T-helper 2 cell (primary cell): ENCODE measurements at places on chromosomes 12 and 14.

DNA sequence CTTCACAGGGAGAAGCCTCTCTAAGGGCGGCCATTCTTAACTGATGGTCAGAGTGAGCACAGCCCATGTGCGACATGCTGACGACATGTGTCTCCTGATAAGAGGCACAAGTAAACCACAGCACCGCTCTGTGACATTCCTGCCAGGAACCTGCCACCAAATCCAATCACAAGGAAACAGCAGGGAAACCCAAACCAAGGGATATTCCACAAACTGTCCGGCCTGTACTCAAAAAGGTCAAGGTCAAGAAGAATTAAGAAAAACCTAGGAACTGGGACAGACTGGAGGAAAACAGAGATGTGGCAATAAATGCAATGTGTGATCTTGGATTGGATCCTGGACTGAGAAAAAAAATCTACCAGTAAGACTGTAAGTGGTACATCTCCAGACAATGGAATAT is 91.9 kb downstream of the SYNE3 start:
- no peak for DNase-seq

GRCh38 chr12:49093792-49094159 is 825 bp downstream of the DHH start:
- no peak for DNase-seq

DNA sequence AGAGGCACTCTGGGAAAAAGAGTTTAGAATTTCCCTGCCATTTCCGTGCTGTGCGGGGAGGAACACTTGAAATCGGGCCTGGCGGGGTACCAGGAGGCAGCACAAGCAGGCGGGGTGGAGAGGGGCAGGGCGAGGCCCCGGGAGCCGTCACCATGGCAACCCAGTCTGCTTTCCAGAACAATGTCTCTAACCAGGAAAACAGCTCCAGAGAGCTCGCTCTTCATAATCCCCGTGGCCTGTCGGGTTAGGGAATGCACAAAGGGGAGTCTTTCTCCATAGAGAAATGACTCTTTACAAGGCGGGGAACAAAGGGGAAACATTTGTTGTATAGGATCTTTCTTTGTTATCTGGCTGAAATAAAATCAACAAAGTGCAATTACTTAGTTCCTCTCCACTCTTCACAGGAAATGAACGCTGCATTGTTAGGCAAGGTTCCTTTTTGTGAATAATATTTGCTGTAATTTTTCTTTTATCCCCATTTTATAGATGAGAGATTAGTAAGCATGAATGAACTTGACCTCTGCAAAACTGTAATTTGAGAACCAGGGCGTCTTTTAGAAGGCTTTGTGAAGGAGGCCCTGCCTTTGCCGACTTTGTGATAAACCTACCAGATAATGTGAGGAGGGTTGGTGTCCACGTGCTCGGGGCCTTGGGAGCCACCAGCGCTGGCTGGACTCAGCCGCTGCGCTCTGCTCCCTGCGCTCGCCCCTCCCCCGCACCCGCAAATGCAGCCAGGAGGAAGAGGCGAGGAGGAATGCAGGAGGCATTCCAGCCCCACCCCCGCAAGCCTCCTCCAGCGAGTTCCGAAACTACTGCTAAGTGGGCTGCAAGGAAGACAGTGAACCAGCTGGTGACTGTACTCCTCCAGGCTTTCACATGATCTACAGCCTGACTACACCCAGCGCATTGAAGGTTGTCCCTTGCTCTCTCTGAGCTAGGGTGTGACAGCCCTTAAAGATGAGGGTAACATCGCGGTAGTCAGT is 105.2 kb upstream of the ATF7IP start:
- DNase-seq, result no peak

- DNase-seq, result no peak
Observed at GRCh38 chr14:92411941-92412340, 89.0 kb downstream of the SLC24A4 start.

- DNase-seq, result no peak
Observed at GRCh38 chr12:127231371-127231770, 1035.6 kb upstream of the TMEM132C start.

DNA sequence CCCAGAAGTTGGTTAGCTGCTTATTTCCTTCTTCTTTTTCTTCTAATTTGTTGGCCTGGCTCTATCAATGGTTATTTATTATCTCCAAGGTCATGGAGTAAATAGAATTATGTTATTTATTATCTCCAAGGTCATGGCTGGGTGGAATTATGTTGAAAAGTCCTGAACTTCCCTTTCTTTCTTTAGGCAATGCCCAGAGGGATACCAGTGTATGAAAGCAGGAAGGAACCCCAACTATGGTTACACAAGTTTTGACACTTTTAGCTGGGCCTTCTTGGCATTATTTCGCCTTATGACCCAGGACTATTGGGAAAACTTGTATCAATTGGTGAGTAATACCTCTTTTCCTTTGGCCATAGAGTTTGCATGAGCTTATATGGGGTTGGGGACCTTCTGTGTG is 111.6 kb downstream of the SCN8A start:
- no peak for DNase-seq

- no peak for DNase-seq
Observed at GRCh38 chr12:94656556-94656955, 6.2 kb upstream of the TMCC3 start.

DNA sequence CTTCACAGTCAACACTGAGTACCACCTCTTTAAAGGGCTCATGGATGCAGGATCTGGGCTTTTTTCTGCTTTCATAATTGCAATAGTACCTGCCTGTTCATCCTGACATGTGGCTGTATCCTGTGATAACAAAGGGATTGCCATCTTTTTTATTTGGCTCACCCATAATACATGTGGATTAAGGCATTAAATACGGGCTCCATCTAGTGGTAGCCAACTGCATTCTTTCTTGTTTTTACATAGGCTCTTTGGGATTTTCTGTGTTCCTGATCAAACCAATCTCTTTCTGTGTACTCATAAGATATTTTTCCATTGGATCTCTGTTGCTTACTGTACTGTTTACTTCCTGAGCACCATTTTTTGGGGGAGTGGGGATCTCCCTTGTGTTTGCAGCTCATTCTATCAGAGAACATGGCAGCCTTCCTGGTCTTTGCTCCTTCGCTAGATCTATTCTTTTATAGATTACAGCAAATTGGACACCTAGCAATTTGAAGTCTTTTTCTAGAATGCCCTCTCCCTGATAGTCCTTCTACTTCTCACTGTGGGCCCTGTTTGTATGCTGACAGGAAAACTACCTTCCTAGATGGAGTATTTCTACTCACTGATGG is 723.4 kb upstream of the MDGA2 start:
- no peak for DNase-seq

DNA sequence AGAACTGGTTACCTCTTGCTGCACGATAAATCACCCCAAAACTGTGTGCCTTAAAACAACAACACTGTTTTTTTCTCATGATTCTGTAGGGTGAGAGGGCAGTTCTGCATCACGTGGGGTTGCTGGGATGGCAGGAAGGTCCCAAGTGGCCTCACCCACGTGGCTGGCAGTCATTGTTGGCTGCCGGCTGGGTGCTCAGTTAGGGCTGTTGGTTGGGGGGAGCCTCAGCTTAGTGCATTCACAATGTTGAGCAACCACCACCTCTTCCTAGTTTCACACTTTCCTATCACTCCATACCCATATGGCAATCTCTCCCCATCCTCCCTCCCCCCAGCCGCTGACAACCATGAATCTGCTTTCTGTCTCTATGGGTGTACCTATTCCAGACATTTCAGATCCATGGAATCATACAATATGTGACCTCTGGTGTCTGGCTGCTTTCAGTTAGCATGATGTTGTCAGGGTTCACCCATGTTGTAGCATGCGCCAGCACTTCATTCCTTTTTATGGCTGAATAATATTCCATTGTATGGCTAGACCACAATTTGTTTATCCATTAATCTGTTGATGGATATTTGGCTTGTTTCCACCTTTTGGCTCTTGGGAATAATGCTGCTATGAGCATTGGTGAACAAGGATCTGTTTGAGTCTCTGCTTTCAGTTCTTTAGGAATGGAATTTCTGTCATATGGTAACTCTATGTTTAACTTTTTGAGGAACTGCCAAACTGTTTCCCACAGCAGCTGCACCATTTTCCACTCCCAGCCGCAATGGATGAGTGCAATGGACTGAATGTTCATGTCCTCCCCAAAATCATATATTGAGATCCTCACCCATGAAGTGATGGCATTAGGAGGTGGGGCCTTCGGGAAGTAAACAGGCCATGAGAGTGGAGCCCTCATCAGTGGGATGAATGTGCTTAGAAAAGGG is 11.2 kb upstream of the POP5 start:
- DNase-seq, result no peak

GRCh38 chr12:87870061-87870460 is 159.1 kb downstream of the C12orf50 start:
- no peak for DNase-seq

- no peak for DNase-seq
Observed at GRCh38 chr14:71733210-71733883, 198.9 kb upstream of the RGS6 start.

- DNase-seq, result no peak
Observed at GRCh38 chr12:47433876-47434275, 272.0 kb downstream of the RPAP3 start.

- no peak for DNase-seq
Observed at GRCh38 chr14:20179880-20180279, 10.8 kb upstream of the OR11G2 start.

GRCh38 chr12:120115692-120116440 is 687 bp downstream of the RAB35 start:
- no peak for DNase-seq

DNA sequence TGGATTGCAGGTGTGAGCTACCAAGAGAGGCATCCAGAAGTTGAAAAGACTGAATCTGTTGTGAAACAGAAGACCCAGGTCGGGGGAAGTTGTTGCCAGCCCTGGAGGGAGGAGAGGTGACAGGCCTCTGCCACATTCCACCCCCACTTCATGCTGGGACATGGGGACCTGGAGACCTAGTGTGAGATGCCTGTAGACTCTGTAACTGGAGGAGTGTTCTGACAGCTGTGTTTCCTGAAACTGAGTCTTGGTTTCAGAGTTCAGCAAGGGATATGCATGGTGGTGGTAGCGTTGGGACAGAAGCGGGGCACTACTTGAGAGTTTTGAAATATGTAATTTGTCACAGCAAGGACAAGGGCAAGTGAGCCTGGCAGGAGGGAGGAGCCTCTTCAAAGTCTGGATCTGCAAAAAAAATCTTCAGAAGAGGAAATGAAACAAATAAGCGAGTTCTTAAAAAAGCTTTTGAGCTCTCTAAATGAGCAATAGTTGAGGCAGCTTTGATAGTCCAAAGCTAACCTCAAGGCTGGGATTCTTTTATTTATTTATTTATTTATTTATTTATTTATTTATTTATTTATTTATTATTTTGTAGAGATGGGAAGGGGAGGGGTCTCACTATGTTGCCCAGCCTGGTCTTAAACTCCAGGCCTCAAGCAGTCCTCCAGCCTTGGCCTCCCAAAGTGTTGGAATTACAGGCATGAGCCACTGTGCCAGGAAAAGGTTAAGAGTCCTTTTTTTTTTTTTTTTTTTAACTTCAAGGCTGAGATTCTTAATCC is 58.9 kb upstream of the EEA1 start:
- no peak for DNase-seq

GRCh38 chr12:88272456-88272855 is 130.3 kb downstream of the TMTC3 start:
- DNase-seq, result no peak

DNA sequence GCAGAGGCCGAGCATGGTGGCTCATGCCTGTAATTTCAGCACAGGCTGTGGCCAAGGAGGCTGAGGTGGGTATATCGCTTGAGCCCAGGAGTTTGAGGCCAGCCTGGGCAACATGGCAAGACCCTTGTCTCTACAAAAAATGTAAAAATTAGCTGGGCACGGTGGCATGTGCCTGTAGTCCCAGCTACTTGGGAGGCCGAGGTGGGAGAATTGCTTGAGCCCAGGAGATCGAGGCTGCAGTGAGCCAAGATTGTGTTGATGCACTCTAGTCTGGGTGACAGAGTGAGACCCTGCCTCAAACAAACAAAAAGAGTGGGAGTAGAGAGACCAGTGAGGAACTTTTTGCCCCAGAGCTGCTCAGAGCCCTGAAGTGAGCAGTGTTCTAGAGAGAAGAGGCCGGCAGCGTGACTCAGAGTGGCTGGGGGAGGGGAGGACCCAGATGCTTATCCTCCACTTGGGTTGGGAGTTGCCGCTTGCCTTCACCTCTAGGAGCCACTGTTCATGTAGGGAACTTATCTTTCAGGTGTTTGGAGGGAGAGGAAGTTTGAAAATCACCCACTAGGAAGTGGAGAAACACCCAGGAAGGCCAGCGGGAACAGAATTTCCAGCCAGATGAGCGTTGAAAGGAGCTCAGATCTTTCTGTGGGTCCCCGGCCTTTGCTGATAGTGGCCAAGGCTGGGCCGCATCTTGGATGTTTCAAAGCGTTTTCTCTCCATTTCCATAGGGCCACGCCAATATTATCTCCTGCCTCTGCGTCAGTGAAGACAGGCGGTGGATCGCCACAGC is 15.3 kb downstream of the CFAP251 start:
- DNase-seq, result no peak

DNA sequence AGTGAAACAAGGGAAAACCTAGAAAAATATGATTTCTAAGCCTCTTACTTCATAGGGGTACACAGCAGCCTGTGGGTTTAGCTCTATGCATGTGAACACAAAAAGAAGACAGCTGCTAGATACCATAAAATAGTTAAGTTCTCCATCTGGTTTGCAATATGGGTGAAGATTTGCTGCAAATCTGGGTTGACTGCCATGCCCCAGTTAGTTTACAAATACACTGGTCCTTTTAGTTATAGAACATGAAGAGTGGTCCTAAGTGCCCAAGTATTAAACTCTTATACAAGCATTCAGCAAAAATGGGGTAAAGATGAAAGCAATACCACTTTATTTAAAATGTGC is 176.1 kb downstream of the AEBP2 start:
- no peak for DNase-seq

DNA sequence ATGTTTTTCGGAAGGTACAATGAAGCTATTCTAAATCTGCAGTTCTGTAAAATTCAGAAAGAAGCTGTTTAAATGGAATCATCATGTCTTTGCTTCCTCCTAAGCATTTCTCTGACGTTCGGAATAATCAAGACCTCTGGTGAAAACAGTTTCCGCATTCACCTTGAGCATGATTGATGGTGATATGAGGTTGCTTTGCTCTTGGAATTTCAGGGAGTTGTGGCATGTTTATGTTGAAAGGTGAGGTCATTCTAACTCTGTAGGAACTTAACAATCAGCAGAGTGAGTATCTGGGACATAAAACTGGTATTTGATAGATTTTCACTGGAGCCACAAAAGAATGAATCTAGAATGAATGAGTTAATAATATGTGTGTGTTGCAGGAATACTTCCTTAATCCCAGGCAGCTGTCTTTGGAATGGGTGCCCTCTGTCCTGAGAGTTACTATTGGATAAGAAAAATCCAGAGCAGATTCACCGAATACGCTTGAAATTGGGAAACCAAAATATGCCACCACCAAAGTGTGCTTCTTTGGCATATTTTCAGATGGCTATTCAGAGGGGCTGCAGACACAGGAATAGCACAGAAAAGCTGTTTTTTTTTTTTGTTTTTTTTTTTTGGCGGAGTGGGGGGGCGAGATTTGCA is 599.1 kb downstream of the CCER1 start:
- no peak for DNase-seq

GRCh38 chr12:74539765-74540526 is 2.3 kb downstream of the ATXN7L3B start:
- no peak for DNase-seq

GRCh38 chr12:3092764-3093163 is 15.6 kb downstream of the TSPAN9 start:
- no peak for DNase-seq

GRCh38 chr14:52821805-52822250 is 30.4 kb upstream of the GNPNAT1 start:
- no peak for DNase-seq
